ENCODE measurements at places on chromosomes 16 and 17. TPM values are rescaled to one million over a fixed set of nuclear protein-coding genes. Genes with fewer than 3 reads are reported as not detected.

ABCA3 gene
- total RNA-seq: under 0.01 TPM

DRC3 gene
- 0.78 TPM for total RNA-seq

RRAD gene
- total RNA-seq: 0.08 TPM

ZG16B gene
- total RNA-seq: 16.1 TPM

CDH16 gene
- not detected for total RNA-seq

SECTM1 gene
- total RNA-seq: 2.9 TPM

CCL5 gene
- not detected for total RNA-seq

PLEKHH3 gene
- total RNA-seq: 34.2 TPM

FAM171A2 gene
- total RNA-seq: 3.0 TPM

OR1F1 gene
- not detected for total RNA-seq

PLD2 gene
- 10.9 TPM for total RNA-seq

CBLN1 gene
- total RNA-seq: 0.39 TPM

HSD17B2 gene
- total RNA-seq: 39.0 TPM

HBA2 gene
- not detected for total RNA-seq

SLFN12L gene
- not detected for total RNA-seq

PGP gene
- 82.0 TPM for total RNA-seq

LRRC37A gene
- total RNA-seq: 3.1 TPM

TBKBP1 gene
- 0.20 TPM for total RNA-seq

UMOD gene
- total RNA-seq: not detected

FOXN1 gene
- total RNA-seq: not detected

SRP68 gene
- total RNA-seq: 23.9 TPM

SMARCD2 gene
- total RNA-seq: 205 TPM

GAS7 gene
- total RNA-seq: 0.13 TPM

MYH8 gene
- total RNA-seq: not detected

GLP2R gene
- not detected for total RNA-seq

KRT36 gene
- total RNA-seq: not detected

SHBG gene
- not detected for total RNA-seq

KRTAP9-8 gene
- total RNA-seq: not detected

ANKRD40CL gene
- 0.99 TPM for total RNA-seq

SAMD14 gene
- 3.4 TPM for total RNA-seq

Measured in HT-29 (cell line).